ENCODE measurements at places on chromosomes 12 and 14. TPM values are rescaled to one million over a fixed set of nuclear protein-coding genes. Genes with fewer than 3 reads are reported as not detected.

The WBP11 gene
- polyA plus RNA-seq, result 16.0 TPM

DNA sequence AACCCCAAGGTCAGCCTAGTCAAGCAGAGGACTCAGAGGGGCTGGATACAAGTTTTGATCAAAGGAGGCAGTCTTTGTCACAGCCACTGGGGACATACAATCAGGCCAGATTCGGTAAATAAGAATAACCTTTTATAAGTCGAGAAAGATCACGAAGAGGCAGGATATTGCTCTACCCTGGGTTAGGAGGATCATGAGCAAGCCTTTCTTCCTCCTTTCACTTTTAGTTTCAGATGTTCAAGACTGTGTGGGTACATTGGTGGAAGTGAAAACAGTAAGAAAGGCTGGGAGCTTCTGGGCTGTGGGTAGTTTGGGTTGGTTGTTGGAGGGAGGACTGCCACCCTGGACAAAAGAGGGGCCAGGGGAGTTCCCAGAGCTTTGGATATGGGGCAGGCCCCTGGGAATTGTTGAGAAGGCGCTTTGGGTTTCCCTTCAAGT lies 127.7 kb downstream of the SNAPC1 start:
- H3K36me3 ChIP-seq, result no peaks in the 10 kb centered on the region
- peaks cover 28% of the 10 kb centered on the region for H3K4me1 ChIP-seq
- peak overlapping the region; percentile 83 for H3K27ac ChIP-seq
- H3K27me3 ChIP-seq, result no peaks in the 10 kb centered on the region
- DNase-seq, result no peak
- no peak overlapping the region for H3K4me3 ChIP-seq

- no peak overlapping the region for H3K4me3 ChIP-seq
- H3K36me3 ChIP-seq, result no peaks in the 10 kb centered on the region
- no peaks in the 10 kb centered on the region for H3K4me1 ChIP-seq
- H3K27me3 ChIP-seq, result no peaks in the 10 kb centered on the region
- H3K27ac ChIP-seq, result no peak overlapping the region
Measured at GRCh38 chr12:128920468-128920867, 67.2 kb downstream of the GLT1D1 start.

The SLC25A47 gene
- 0.11 TPM for polyA plus RNA-seq

GRCh38 chr12:46164186-46164761 lies 104.6 kb downstream of the SLC38A1 start:
- no peaks in the 10 kb centered on the region for H3K27me3 ChIP-seq
- no peaks in the 10 kb centered on the region for H3K4me1 ChIP-seq
- H3K27ac ChIP-seq, result no peak overlapping the region
- DNase-seq, result no peak

The CLEC4E gene
- polyA plus RNA-seq, result 7.4 TPM

GRCh38 chr14:49527221-49527620 lies 59.0 kb downstream of the RPS29 start:
- no peak for DNase-seq
- no peak overlapping the region for H3K27ac ChIP-seq
- no peaks in the 10 kb centered on the region for H3K36me3 ChIP-seq
- no peaks in the 10 kb centered on the region for H3K4me1 ChIP-seq

The GLS2 gene
- polyA plus RNA-seq, result 1.7 TPM

DNA sequence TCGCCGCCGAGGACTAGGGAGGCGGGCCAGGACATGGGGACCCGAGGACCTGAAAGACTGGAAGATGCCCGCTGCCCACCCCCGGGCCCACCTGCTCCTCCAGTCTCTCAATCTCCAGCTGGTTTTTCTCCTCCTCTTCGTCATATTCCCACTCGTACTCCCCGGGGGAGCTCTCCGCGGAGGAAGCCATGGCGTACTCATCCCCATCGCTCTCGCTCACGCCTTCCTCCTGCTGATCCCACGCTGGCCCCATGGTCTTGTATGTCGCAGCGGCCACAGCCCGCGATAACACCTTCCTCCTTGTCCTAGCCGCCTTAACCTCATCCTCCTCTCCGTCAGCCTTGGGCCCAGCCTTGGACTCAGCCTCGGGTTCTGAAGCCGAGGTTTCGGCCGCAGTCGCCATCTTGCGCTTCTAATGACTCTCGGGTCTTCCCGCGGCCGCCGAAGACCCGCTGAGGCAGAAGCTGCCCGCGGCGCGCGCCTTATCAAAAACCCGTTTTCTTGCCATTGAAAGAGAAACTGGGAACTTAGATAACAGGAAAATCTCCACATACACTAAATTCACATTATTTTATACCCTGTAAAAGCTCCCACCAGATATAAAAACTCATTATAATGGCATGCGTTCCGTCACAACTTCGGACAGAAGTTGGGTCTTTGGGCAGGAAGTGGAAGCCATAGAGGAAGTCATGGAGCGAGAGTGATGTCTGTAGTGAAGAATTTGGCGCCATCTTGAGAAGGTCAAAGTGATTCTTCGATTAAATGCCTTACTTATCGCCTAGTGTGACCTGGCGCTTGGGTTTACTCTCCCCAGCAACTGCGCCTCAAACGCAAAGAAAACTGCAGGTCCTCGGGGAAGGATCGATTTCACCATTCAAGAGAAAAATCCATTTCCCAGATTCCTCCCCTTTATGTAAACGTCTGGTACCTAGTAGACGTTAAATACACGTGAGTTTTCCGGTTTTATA lies at the start of gene SART3:
Gene SART3 (minus strand): TSS at position 422 of the 968 bp plus-strand sequence. CDS start 19 bp downstream, at position 403.
- H3K4me1 ChIP-seq, result peaks cover 84% of the 10 kb centered on the region
- no peaks in the 10 kb centered on the region for H3K27me3 ChIP-seq
- peaks cover 4% of the 10 kb centered on the region for H3K36me3 ChIP-seq

The ESPL1 gene
- polyA plus RNA-seq, result 1.9 TPM

The FOS gene
- 20.2 TPM for polyA plus RNA-seq

The NOS1 gene
- polyA plus RNA-seq, result 0.03 TPM

The ANKS1B gene
- polyA plus RNA-seq, result 0.21 TPM

GRCh38 chr12:96081596-96081995 lies 46.2 kb upstream of the LTA4H start:
- no peak for DNase-seq
- no peaks in the 10 kb centered on the region for H3K36me3 ChIP-seq
- no peaks in the 10 kb centered on the region for H3K27me3 ChIP-seq
- no peak overlapping the region for H3K27ac ChIP-seq
- peaks cover 10% of the 10 kb centered on the region for H3K4me1 ChIP-seq

The LMO3 gene
- 0.48 TPM for polyA plus RNA-seq

The SYNJ2BP gene
- 11.0 TPM for polyA plus RNA-seq

GRCh38 chr12:24197532-24197931 lies 248.1 kb upstream of the SOX5 start:
- no peaks in the 10 kb centered on the region for H3K27me3 ChIP-seq
- H3K4me3 ChIP-seq, result no peak overlapping the region
- DNase-seq, result no peak
- no peaks in the 10 kb centered on the region for H3K36me3 ChIP-seq

DNA sequence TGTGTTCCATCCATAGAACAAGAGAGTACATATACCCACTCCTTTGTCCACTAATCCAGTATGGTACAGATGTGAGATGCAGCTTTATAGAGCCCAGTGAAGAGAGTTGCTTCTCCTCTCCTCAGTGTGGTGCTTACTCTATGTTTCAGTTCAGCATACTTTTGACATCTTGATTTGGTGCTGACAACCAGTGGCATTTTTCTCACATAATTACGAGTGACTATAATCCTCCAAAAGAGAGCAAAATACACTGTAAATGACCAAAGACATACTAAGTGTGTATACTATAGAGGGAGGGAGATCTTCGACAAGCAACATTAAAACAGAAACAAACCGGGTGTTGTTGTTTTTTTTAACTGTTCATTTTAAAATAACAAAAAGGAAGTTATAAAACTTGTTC lies 191.5 kb downstream of the KLHL28 start:
- no peaks in the 10 kb centered on the region for H3K36me3 ChIP-seq
- DNase-seq, result no peak
- no peak overlapping the region for H3K4me3 ChIP-seq
- no peak overlapping the region for H3K27ac ChIP-seq

The RILPL2 gene
- 14.8 TPM for polyA plus RNA-seq

The DACT1 gene
- 2.6 TPM for polyA plus RNA-seq

DNA sequence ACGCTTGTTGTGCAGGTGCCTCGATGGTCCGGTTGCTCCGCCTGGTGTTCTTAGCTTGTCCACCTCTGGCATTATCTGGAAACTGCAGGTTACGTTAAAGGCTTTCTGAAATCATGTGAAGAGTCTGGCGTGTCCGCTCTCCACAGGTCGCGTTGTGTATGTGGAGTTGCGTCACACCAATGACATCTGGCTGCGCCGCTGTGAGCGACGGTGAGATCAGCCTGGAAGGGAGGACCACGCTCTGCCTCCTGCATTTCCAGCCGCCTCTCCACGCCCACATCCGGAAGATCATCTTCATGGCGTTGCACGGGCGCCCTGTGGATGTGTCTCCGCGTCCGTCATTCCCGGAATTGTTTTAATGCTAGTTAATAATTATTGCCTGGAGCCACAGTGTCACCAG lies 50.6 kb upstream of the GALNT9 start:
- no peaks in the 10 kb centered on the region for H3K4me1 ChIP-seq
- no peak overlapping the region for H3K27ac ChIP-seq
- peak; percentile 33 for DNase-seq
- no peak overlapping the region for H3K4me3 ChIP-seq
- H3K27me3 ChIP-seq, result peaks cover 46% of the 10 kb centered on the region
- no peaks in the 10 kb centered on the region for H3K36me3 ChIP-seq

DNA sequence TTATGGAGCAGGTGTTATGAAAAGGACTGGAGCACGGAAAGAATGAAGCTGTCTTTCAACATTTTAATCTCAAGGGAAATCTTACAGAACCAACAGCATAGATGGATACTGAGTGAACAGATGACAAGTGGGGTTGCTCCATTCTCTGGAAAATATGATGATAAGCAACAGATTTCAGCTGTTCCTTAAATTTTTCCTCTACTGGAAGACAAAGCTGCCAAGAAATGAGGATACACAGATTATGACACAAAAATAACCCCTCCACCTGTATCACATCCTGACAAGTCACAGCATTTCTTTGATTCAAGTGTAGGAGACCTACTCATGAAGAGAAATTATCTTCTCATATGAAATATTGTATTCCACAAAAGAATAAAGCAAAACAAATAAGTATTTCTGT lies 13.0 kb upstream of the TMTC2 start:
- no peaks in the 10 kb centered on the region for H3K4me1 ChIP-seq
- no peak overlapping the region for H3K4me3 ChIP-seq
- H3K27ac ChIP-seq, result no peak overlapping the region
- no peaks in the 10 kb centered on the region for H3K27me3 ChIP-seq
- DNase-seq, result no peak

DNA sequence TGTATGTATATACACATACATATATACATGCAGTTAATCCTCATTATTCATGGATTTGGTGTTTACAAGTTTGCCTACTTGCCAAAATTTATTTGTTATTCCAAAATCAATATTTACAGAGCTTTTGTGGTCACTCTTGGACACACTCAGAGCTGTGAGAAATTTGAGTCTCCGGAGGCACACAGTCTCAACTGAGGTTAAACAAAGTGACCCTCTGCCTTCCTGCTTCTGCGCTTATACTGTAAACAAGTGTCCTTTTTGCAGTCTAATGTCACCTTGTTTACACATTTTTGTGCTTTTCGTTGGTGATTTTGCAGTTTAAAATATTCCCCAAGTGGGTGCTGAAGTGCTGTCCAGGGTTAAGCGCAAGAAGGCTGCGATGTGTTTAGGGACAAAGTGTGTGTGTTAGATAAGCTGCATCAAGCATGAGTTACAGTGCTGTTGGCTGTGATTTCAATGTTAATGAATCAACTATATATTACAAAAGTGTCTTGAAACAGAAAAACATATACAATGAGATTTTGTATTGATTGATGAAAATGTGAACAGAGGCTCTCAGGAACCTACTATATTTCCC lies 13.1 kb upstream of the LTA4H start:
- H3K36me3 ChIP-seq, result no peaks in the 10 kb centered on the region
- H3K4me1 ChIP-seq, result peaks cover 53% of the 10 kb centered on the region
- no peak overlapping the region for H3K4me3 ChIP-seq
- H3K27me3 ChIP-seq, result no peaks in the 10 kb centered on the region

- H3K27me3 ChIP-seq, result no peaks in the 10 kb centered on the region
- no peak overlapping the region for H3K4me3 ChIP-seq
- H3K4me1 ChIP-seq, result no peaks in the 10 kb centered on the region
Measured at GRCh38 chr12:80262771-80263170, 163.4 kb downstream of the OTOGL start.

- H3K27ac ChIP-seq, result no peak overlapping the region
- no peaks in the 10 kb centered on the region for H3K27me3 ChIP-seq
Measured at GRCh38 chr12:28568704-28569103, 378.4 kb downstream of the CCDC91 start.

- peak; percentile 99 for DNase-seq
- H3K27ac ChIP-seq, result peak overlapping the region; percentile 98
- no peaks in the 10 kb centered on the region for H3K27me3 ChIP-seq
- no peaks in the 10 kb centered on the region for H3K36me3 ChIP-seq
Measured at GRCh38 chr14:23006544-23007419, 3.2 kb downstream of the C14orf93 start.

DNA sequence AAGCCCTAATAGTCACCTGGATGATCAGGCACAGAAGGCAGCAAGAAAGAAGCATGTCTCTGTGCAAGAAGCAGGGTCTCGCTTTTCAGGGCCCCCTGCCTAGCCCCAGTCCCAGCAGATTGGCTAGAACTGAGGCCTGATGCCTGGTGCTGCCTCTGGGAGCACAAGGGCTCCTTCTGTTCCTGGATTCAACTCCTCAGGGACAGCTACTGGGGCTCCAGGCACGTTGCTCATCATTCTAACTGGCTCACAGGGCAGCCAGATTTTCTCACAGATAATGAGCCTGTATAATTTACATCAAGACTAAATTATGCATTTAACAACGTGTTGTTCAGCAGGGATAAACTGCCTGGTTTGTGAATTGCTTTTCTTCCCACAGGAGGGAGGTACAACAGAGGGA lies 106.5 kb upstream of the PLXNC1 start:
- H3K4me3 ChIP-seq, result no peak overlapping the region
- H3K4me1 ChIP-seq, result no peaks in the 10 kb centered on the region

- no peak overlapping the region for H3K27ac ChIP-seq
- DNase-seq, result no peak
- H3K4me3 ChIP-seq, result no peak overlapping the region
Measured at GRCh38 chr14:85254711-85255110, 275.2 kb upstream of the FLRT2 start.

GRCh38 chr14:83632375-83632774 lies 1897.6 kb upstream of the FLRT2 start:
- H3K36me3 ChIP-seq, result no peaks in the 10 kb centered on the region
- H3K4me1 ChIP-seq, result no peaks in the 10 kb centered on the region
- H3K4me3 ChIP-seq, result no peak overlapping the region
- no peaks in the 10 kb centered on the region for H3K27me3 ChIP-seq
- no peak for DNase-seq

Data from spleen (tissue), 13 donors.